Renal pelvis (tissue), 12 donors: ENCODE measurements at places on chromosomes 13 and 19. TPM values are rescaled to one million over a fixed set of nuclear protein-coding genes. Genes with fewer than 3 reads are reported as not detected.

- DNase-seq: no peak
Observed at GRCh38 chr19:18438331-18439024, 545 bp upstream of the ISYNA1 start.

- no peak for DNase-seq
Observed at GRCh38 chr19:3479177-3479833, 1.0 kb downstream of the SMIM24 start.

DNA sequence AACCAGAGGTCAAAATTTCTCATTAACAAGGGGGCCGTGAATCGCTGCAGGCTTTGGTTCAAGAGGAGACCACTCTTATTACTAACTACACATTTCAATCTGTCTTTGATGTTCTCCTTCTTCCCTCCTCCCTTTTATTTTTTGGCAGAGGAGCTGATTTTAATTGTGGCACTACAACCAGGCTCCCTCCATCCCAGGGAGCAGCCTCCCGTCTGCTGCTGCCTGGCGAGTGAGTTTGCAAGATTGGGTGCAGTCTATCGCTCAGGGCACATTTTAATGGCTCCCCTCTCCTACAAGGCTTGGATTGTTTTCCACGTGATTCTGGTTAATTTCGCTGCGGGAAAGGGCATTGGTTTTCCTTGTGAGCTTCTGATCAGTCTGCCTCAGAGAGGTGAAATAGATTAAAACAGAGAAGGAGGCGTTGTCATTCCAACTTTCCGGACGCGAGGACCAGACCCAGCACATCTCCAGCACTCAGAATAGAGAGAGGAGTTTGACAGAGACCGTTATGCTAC lies 81.4 kb downstream of the KCTD15 start:
- no peak for DNase-seq

GRCh38 chr13:78201411-78201810 lies 282.8 kb upstream of the EDNRB start:
- no peak for DNase-seq

DNA sequence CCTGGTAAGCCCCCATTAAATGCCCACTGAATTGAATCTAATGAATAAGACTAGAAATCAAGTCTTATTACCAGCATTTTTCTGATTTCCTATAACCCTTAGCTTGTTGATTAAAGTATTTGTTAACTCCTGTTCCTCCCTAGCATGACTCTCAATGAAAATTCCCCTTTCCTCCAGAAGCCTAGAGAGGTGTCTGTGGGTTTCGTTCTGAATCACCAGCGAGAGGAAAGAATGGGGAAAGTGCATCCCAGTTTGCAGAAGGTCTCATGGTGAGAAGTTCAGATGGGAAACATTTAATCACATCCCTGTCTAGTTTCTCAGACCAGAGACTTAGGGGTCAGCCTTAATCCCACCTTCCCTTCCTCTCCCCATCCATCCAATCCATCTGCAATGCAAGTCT lies 26.9 kb downstream of the POU2F2 start:
- no peak for DNase-seq

DNA sequence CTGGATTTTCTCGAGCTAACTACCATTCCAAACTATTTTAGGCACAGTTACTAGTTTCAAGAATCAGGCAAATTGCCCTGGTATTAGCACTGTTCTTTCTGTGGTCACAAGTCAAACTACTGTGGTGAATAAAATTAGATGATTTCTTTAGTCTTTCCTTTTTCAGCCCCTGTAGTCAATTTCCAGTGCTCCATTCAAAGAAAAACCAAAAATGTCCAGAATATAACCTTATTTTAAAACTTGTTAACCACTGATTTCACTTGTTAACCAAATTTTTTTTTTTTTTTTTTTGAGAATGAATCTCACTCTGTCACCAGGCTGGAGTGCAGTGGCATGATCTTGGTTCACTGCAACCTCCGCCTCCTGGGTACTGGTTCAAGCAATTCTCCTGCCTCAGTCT lies 50.6 kb upstream of the USPL1 start:
- DNase-seq: no peak

DNA sequence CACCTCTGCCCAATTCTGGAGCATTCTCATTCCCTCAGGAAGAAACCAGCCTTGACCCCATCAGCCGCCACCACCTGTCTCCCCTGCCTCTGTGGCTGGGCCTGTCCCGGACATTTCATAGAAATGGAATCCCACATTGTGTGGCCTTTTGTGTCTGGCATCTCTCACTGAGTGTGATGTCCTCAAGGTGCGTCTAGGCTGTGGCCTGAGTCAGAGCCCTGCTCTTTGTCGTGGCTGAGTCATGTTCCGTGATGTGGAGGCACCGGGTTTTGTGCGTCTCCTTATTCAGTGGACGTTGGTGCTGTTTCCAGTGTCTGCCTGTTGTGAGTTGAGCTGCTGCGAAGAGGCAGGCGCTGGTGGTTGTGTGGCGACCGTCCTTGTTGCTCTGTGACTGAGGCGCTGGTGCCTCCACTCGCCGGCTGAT lies 3.5 kb downstream of the FZR1 start:
- DNase-seq: no peak

GRCh38 chr19:19615086-19615485 lies 3.4 kb downstream of the PBX4 start:
- no peak for DNase-seq

DNA sequence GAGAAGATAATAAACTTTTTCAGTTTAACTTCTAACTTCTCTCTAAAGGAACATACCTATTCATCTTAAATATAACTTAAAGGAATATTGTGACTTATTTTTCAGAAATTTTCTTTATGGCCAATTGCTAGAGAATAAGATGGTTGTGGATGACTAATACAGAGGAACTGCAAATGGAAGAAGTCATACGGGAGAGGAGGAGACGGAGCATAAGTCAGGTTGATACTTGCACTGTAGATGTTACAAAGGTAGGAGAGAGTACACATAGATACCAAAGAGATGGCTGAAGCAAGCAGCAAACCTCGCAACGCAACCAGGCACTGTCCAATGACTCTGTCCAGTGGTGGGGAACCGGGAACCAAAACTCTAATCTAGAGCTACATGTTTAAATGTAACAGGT lies 963.4 kb downstream of the PCDH9 start:
- no peak for DNase-seq

- DNase-seq: no peak
Observed at GRCh38 chr19:11159598-11160439, 4.2 kb upstream of the SPC24 start.

GRCh38 chr19:56874530-56874929 lies 34.0 kb upstream of the PEG3 start:
- DNase-seq: no peak

- DNase-seq: no peak
Observed at GRCh38 chr13:100175078-100175802, 86.3 kb downstream of the PCCA start.

DNA sequence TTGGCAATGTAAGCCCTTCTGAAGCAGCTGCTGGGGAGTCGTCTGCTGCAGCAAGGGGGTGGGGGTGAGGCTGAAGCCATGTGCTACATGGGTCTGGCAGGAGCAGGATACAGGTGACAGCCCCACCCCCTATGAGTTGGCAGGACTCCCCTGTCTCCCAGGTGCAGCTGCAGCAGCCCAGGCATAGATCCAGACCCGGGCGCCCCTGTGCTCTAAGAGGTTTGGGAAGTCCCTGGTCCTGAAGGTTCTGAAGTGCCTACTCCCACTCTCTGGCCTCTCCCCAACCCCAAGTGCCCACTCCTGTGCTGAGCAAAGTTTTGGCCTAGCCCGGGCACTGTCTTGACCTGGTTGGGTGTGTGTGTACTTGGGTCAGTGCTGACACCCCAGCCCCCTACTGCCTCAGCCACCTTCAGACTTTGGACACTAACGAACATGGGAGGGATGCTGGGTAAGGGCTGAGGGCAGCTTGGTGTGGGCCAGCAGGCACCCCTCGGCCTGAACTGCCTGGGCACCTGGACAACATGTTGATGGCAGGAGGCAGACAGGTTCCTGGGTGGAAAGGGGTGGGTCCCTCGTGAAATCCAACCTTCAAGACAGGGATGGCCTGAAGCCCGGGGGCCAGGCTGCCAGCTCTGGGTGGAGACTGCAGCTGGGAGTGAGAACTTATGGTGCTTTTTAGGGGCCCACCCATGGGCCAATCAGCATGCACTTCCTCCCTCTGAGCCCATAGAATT lies 54.1 kb upstream of the SLITRK6 start:
- no peak for DNase-seq

DNA sequence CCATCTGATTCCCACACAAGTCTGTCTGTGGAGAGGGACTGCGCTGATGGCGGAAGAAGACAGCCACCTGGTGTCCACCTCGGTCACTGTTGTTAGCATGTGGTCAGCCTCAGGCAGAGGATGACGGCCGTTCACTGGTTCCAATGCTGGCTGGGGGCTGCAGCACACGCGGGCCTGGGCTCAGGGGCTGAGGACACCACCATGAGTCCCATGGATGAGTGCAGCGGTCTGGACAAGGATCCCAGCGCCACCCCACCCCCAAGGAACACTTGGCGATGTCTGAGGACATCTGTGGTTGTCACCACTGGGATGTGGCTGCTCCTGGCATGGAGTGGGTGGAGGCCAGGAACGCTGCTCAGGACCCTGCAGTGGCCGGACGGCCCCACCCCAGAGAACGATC lies 10.9 kb downstream of the DPP9 start:
- no peak for DNase-seq

- DNase-seq: no peak
Observed at GRCh38 chr13:113881614-113882266, 17.9 kb upstream of the GAS6 start.

GRCh38 chr13:113157206-113157928 lies 1.1 kb upstream of the PROZ start:
- no peak for DNase-seq

The PLPP2 gene
- 3.2 TPM for polyA plus RNA-seq

The KIR3DL2 gene
- not detected for polyA plus RNA-seq

The SYNGR4 gene
- polyA plus RNA-seq: 0.79 TPM

The ZNF296 gene
- 2.4 TPM for polyA plus RNA-seq
